Central memory CD4-positive, alpha-beta T cell (primary cell): ENCODE measurements at places on chromosomes 3 and 15.

- no peak for DNase-seq
These were observed 41.0 kb upstream of the MANF start for GRCh38 chr3:51343918-51344687.

- DNase-seq: no peak
These were observed 17.3 kb upstream of the GBE1 start for GRCh38 chr3:81778678-81779182.

- no peak for DNase-seq
These were observed 268.0 kb downstream of the ERC2 start for GRCh38 chr3:56200251-56200650.

DNA sequence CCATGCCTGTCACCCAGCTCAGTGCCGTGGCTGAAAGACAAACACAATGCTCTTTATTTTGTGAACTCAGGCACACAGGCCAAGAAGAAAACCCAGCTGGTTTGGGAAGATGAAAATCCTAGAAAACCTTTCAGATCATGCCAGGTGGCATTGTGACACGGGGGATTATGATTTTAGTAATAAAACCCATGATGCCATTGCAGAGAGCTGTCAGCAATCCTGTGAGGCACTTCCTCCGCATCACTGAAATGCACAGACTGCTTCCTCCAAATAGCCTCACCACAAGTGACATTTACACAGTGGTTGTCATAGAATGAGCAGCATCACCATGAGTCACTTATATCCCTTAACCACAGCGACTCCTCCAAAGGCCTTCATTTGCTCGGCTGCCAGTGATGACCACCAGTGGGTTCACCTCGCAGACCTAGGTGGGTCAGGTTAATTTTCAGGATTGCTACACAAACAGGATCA, 22.7 kb downstream of the ABHD6 start:
- DNase-seq: no peak

DNA sequence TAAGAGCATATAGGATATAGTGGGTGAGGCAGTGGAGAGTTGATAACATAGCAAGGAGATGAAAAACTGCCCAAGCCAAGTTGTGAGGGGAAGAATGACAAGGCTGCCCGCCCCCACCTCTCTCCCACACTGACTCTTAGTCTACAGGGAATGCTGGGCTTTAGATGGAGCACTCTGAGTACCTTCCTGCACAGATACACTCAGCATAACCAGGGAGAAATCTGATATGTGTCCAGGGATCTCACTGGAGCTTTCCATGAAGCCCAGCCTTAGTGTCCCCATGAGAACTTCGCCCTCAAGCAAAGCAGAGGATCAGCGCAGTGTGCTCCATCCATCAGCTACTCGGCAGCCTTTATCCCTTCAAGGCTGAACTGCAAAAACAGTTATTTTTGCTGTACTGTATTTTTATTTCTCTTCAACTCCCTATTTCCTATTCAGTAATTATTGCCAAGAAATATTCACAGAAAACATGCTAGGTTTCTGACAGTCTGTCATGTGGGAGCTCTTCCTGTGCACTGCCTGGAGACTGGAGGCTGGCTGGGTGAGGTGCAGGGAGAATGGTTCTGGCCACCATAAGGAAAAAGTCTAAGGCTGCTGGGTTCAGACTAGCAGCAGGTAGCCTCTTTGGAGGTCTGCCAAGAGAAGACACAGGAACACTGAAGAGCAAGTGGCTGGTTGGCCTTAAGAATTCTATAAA, 475.2 kb upstream of the PPP2R3A start:
- no peak for DNase-seq

GRCh38 chr3:81743096-81744025, 18.1 kb downstream of the GBE1 start:
- no peak for DNase-seq

GRCh38 chr15:48592933-48593332, 52.6 kb downstream of the FBN1 start:
- no peak for DNase-seq

DNA sequence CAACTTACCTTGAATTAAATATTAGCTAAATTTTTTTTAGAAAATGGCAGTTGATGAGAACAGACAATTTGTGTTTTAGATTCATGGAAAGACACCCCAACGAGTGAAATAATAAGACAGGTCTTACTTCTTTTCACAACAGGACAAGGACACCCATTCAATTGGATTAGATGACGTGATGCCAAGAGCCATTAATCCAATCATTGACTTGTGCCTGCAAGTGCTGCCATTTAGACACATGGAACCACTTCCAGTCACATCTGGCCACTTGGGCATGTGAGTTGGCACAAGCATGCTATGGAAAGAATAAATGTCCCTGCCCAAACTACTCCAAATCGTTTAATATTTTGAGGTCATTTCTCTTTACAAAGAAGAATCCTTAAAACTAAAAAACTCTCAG, 1308.8 kb downstream of the ROBO2 start:
- no peak for DNase-seq

GRCh38 chr3:31065765-31066164, 171.3 kb upstream of the GADL1 start:
- DNase-seq: no peak

DNA sequence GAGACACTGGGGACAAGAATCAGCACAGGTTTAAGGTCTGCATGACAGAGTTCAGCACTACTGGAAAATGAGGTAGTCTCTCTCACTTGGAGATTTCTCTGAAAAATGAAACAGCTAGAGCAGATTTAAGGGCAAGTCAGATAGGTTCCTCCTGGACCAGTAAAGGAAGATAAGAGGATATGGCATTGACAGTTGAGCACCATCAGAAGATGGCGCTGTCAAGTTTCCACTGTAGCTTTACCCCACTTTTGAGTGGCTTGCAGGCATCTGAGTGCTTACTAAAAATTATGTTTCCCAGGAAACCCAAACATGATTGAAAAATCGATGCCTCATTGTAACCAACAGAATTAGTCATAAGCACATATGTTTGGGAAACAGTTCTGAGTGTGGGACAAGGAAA, 407.2 kb upstream of the UBE2E2 start:
- no peak for DNase-seq
